ENCODE measurements at places on chromosomes 5 and 9.

DNA sequence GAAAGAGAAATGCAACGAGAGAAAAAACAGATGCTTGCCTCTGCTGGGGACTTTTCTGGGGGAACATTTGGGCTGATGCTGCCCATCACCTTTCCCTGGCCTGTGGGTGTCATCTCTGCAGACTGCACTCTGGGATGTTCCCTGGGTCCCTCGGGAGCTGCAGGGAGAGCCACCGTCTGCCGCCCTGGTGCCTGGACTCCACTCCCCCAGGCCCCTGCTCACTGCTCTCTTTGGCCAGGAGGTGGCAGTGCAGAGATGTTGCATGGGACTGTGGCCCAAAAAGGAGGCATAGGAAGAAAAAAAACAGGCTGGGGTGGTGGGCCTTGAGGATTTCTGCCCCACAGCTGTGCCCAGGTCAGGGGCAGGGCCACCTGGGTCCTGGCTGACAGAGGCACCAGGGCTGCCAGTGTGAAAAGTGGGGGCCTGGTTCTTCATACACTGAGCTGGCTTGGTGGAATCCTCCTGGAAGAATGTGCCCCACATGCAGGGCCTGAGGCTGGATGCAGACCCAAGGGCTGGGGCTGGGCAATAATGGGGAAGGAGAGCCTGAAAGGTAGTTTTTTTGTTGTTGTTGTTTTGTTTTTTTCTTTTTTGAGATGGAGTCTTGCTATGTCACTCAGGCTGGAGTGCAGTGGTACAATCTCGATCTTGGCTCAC is 353.6 kb downstream of the SLIT3 start:
- peak; percentile 65 for DNase-seq

DNA sequence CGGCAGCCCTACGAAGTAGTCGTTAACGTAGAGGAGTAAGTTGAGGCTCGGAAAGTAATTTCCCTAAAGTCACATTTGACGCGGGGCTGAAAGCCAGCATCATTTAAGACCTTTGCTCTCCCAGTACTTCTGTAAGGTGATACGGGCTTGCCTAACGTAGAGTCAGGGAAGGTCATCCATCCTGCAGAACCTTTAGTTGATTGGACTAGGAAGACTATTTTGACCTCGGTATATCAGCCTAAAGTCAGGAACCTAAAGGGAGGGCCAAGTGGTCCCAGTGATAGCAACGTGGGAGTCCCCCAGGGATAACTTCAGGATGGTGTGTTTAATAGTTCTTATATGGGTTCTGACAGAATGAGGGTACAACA is 657 bp downstream of the NUP214 start:
- no peak for DNase-seq

- DNase-seq = peak; percentile 40
Measured at GRCh38 chr9:123724211-123724796, 205.6 kb downstream of the DENND1A start.

DNA sequence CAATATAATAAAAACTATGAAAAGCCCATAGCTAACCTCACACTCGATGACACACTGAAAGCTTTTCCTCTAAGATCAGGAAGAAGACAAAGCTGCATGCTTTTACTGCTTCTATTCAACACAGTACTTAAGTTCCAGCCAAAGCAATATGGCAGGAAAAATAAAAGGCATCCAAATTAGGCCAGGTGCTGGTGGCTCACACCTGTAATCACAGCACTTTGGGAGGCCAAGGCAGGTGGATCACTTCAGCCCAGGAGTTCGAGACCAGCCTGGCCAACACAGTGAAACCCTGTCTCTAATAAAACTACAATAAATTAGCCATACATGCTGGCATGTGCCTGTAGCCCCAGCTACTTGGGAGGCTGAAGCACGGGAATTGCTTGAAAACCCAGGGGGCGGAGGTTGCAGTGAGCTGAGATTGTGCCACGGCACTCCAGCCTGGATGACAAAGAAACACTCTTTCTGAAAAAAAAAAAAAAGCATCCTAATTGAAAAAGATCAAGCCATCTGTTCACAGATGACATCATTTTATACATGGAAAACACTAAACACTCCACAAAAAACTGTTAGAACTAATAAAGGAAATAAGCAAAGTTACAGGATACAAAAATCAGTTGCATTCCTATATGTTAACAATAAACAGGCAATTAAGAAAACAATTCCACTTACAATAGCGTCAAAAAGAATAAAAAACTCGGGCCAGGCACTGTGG is 17.9 kb downstream of the ZFR start:
- no peak for DNase-seq

GRCh38 chr5:124648902-124649467 is 97.5 kb downstream of the ZNF608 start:
- no peak for DNase-seq

- DNase-seq = no peak
Measured at GRCh38 chr5:122908662-122909061, 63.2 kb downstream of the SNX24 start.

GRCh38 chr5:15014809-15015208 is 143.2 kb upstream of the ANKH start:
- no peak for DNase-seq

DNA sequence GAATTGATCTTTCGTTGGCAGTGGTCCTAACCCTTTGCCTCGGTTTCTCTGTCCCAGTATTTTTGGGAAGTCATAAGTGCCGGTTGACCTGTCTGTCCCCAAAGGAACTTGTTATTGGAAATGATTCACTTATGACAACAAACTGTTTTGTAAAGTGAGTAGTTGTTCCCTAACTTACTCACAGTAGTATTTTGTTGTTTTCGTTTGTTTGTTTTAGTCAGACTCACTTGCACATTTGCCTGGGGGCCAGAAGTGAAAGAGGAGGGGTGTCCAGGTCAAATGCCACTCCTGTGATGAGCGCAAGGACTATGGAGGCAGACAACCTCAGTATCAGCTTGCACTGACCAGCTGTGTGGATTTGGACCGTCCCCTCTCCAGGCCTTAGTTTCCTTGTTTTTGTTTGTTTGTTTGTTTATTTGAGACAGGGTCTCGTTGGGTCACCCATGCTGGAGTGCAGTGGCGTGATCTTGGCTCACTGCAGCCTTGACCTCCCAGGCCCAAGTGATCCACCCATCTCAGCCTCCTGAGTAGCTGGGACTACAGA is 47.3 kb downstream of the ANKRD55 start:
- DNase-seq = no peak

- DNase-seq = peak; percentile 15
Measured at GRCh38 chr5:140253985-140254384, 48.9 kb downstream of the PFDN1 start.

DNA sequence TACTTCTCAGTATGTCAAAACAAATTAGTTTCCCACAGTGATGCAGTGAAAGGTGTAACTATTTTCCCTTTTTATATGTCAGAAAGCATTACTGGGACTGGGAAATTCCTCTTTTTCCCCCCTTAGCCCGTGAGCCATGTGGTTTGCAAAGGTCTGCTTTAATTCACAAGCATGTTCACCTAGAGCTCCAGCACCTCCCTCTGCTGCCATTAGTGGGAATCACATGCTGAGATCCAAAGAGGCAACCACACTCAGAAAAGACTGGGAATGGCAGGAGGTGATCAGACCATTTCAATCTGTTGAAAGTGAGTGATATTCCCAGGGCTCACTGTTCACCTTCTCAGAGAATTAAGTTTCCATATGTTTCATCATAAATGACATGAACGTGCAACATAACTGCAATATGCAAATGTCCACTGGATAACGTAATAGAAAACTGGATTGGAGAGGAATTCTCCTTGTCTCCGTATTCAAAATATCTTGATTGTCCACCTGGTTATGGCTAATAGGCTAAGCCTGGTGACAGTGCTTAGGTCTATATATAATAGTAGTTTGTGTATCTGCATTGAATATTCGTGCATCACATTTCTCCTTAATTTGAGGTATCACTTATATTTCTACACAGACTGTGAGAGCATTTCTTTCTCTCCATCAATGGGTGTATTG is 703.5 kb upstream of the WWC1 start:
- no peak for DNase-seq
